ENCODE measurements at places on chromosomes 7 and 10.

GRCh38 chr10:14822879-14823755 lies 14.7 kb downstream of the CDNF start:
- DNase-seq, result peak; percentile 23

DNA sequence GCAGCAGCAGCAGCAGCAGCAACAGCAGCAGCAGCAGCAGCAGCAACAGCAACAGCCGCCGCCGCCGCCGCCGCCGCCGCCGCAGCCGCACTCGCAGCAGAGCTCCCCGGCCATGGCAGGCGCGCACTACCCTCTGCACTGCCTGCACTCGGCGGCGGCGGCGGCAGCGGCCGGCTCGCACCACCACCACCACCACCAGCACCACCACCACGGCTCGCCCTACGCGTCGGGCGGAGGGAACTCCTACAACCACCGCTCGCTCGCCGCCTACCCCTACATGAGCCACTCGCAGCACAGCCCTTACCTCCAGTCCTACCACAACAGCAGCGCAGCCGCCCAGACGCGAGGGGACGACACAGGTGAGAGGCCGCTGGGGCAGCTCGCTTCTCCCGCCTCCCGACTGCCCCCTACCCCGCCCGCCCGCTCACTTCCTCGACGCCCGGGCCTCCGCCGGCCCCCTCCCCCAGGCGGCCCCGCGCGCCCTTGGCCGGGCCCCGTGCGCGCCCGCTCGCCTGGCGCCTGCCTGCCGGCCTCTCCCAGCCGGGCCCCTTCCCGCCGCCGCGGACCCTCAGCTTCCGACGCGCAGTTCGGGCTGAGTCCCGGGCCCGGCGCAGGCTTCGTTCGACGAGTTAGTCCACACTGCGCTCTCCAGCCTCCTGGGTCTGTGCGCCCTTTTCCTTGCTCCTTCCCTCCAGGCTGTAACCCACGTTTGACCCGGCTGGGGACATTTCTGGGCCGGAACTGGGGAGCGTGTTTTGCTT lies 882 bp downstream of the DLX6 start:
- no peak for DNase-seq

DNA sequence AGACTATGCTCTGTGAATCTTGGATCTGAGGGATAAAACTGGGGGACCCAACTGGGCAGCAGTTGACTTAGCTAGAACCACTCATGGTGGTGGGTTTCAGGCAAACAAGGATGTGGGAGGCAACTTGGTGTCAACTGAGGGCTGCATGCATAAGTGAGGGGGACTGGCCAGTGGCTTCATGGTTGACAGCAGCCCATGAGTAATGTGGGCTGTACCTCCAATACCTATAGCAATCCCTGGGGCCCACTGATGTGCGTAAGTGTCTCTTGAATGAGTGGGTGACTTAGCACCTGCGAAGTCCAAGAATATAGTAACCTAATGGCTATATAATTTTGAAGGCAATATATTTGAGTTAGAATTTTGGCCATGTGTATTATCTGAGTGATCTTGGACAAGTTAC lies 13.7 kb upstream of the MAP3K8 start:
- no peak for DNase-seq

DNA sequence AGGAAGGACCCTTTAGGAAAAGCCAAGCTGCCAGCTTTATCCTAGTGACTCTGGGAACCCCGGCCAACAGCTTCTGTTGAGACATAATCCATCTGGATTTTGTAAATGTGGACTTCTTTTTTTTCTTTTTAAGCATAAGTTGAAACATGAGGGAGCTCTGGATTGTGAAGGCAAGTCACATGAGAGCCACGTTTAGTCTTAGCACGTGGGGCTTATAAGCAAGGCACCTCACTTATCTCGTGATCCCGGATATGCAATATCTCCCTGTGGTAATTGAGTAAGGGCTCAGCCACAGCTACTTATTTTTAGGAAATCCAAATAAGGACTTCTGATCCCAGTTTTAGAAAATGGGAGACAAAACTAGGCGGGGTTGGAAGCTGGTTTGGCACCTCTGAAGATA lies 111.2 kb upstream of the PTN start:
- DNase-seq, result no peak

DNA sequence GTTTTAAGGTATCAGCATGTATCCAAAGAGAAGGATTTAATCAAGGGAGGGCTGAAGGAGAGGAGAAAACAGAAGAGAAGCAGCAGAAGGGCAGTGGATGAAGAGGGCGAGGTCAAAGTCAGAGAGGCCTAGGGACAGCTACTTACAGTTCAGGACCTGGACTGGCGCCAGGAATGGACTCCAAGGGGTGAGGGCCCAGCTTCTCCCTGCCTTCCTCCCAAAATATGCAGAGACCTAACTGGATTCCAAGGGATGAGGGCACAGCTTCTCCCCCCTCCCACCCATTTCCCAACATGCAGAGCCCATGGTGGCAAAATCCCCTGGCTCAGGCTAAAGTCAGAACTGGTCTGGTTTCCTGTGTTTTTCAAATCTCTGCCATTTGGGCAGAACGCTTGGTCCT lies 3.4 kb upstream of the TCF7L2 start:
- DNase-seq, result no peak

GRCh38 chr7:36185092-36185491 lies 32.0 kb downstream of the EEPD1 start:
- no peak for DNase-seq

GRCh38 chr7:99002827-99003212 lies 124.5 kb downstream of the TRRAP start:
- DNase-seq, result no peak

DNA sequence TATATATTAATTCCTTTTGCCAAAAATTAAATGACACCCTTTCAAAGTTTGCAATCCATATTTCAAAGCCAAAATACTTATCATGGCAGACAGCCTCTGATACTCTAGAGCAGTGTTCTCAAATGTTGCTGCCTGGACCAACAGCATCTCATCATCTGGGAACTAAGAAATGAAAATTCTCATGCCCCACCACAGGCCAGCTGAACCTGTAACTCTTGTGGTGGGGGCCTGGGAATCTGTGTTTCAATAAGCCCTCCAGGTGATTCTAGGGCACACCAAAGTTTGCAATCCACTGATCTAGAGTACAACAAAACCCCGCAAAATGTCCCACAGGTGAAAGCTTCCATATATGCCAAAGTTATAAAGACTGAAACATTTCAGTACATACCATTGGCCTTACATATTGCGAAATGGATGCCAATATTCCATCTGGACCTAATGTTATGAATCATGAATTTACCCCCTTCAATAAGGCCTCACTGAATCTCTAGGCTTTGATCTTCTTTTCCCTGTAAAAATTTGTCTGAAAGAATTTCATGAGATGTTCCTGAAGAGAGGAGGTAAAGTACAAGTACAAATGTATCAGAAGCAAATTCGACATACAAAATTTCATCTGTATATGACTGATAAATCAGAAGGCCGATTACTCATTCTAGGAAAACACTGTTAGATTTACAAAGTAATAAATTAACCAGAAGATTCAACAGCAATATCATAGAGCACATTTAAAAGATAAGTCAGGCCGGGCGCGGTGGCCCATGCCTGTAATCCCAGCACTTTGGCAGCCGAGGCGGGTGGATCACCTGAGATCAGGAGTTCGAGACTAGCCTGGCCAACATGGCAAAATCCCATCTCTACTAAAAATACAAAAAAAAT lies 25.3 kb upstream of the EPC1 start:
- DNase-seq, result no peak

- no peak for DNase-seq
Measured at GRCh38 chr7:106524690-106525059, 136.3 kb downstream of the CCDC71L start.

DNA sequence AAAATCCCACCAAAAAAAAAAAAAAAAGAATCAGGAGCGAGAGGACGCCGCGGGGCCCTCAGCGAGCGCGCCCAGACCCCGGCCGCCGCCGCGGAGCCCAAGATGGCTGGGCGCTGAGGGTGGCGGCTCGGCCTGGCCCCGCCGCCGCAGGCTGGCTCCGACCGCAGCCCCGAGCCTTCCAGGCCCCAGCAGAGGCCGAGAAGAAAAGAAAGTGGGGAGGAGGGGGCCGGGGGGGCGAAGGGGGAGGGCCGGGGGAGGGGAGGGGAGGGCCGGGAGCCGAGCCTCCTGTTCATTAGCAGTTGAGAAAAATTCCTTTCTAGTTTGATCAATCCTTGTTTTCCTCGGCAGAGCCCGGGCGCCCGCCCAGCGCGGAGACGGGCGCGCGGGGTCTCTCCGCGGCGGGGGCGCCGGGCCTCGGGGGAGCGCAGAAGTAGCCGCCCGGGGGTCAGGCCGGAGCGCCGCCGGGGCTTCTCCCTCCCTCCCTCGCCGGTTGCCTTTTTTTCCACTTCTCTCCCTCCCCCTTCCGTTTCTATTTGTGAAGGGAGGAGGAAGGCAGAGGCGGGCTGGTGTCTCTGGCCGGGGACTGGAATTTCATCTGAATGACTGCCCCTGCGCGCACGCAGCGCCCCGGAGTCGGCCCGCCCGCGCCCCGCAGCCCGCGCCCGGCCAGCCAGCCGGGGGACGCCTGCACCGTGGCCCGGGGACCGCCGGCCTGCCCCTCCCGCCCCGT lies 778 bp upstream of the TRIM8 start:
- no peak for DNase-seq

GRCh38 chr10:124592736-124593430 lies 131.3 kb downstream of the LHPP start:
- DNase-seq, result no peak

GRCh38 chr10:11050301-11051287 lies 32.9 kb downstream of the CELF2 start:
- no peak for DNase-seq

DNA sequence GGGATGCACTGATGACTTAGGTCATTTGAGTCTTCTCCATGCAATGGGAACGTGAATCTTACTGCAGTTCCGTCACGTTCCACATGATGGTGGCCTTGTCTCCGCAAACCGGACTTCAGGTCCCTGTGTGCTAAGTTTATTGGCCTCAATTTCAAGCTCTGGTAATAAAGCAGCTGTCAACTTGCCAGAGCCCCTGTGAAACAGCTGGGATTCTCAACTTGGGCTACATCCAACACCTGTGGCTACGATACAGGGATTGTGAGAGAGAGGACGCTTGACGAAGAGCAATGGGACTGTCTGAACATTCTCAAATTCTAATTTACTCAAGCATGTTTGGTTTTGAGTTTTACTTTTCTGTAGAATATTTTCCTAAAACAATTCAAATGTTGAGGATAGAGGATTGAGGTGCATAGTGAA lies 174.2 kb downstream of the PTN start:
- no peak for DNase-seq

DNA sequence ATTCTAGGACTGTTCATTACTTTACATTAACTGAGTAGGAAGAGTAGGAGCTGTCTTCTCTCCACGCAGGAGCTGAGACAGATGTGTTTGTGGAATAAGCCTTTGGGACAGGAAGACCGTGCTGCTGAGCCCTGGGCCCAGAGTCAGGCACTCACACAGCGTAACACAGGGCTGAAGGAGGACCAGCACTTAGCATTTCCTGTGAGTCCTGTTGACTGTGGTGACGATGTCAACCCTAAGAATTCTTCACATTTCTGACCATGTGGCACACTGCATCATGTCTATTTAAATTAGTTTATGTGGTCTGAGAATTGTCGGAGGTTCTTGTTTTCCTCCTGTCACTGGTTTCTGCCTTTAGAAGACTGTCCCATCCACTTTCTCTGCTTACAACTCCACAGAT lies 117.2 kb downstream of the PIP4K2A start:
- DNase-seq, result no peak

GRCh38 chr10:60282771-60283353 lies 106.8 kb downstream of the ANK3 start:
- no peak for DNase-seq

GRCh38 chr10:14812271-14812670 lies 25.6 kb downstream of the CDNF start:
- no peak for DNase-seq

- no peak for DNase-seq
Measured at GRCh38 chr10:13998163-13998835, 332.4 kb downstream of the FRMD4A start.

DNA sequence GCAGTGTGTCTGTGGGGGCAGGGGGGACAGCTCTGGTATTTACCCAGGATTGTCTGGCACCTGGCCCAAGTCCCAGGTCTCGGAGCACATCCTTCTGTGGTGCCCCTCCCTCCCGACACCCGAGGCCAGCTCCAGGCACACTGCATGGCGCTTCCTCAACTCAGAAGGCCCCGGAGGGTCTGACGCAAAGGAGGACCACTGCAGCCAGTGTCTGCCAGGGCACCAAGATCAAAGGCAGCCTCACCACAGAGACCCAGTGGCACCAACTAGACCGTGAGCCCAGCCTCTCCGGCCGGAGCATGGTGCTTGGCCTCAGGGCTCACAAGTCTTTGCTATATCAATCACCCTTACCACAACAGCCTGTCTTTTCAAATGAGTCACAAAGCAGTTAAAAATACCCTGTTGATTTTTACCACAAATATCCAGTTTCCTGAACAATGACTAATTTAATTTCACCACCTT lies 99.3 kb upstream of the DDC start:
- no peak for DNase-seq

DNA sequence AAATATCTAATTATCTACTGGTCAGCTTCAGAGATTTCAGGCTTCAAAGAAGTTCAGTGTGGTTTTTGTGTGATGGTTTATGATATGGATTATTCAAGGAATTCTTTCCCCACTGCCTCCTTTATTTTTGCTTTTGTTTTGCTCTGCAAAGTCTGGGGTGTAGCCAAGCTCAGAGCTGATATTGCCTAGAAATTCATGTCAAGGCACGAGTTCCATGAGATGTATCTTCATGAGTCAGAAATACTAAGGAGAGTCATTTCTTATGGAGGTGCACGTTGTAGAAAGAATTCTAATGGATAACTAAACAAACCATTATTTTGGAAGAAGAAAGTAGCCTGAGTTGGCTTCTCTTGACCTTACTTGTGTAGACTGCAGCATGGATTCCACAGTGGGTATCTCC lies 37.4 kb downstream of the VIM start:
- no peak for DNase-seq

DNA sequence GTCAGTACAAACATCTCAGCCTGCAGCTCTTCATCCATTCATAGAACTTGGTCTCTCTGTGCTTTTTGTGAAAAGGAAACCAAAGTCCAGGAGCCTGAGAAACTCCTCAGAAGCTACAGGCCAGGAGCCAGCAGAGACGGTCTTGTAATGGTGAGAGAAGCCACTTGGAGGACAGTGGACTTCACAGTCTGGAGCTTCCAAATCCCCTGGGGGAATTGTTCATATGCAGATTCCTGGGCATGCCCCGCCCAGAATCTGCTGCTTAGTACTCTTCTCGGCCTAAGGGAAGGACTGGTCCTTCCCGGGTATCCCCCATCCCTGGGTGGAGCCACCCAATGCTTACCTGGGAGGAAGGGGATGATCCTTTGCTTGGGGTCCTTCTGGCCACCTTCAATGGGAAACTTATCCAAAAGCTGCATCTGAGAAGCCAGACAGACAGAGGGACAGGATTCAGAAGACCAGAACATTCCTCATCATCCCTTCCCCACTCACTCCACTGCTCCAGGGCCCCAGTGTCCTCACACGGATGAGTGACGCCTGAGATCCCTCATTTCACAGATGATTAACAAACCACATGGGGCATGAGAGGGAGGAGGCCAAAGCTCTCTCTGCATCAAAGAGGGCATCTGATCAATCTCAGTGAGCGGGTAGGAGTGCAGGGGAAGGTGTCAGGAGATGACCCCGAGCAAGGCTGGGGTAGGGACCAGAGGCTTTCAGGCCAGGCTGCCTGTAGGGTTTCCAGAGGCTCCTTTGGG lies 88.4 kb downstream of the SH3PXD2A start:
- DNase-seq, result no peak

Measured in activated T-cell treated with anti-CD3 and anti-CD28 coated beads for 4 hours (primary cell).